ENCODE measurements at places on chromosomes 2 and 18.

DNA sequence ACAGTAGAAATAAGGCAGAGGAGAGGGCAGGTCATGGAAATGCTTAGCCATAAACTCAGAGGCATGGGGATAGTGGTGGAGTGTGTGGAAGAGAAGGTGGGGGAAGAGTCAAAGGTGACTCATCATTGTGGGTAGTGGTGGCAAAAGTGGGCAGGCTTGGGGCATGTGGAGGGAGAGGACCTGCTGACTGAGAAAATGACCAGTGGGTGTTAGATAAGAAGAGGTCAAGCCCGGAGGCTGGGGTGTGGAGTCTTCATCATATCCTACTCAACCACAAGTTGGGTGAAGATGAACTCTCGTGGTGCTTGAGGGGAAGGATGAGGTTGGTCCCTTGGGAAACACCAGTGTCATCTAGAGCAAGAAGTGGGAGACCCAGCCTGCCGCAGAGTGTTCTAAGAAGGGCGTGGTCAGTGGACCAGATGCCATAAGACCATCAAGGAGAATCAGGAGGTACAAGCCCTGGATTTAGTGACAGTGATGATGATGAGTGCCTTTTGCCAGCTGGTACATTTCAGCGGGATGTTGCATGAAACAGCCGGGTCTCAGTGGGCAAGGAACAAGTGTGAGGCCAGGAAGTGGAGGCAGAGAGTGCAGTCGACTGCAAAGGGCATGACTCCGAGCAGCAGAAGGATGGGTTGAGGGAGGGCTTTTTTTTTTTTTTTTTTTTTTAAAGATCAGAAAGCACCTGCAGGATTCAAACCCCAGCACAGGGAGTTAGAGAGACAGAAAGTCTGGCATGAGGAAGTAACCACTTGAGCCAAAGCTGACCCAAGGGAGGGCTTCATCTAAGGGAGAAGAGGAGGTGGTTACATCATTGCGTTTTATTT is 122.6 kb upstream of the SPRED2 start:
- no peak for DNase-seq

DNA sequence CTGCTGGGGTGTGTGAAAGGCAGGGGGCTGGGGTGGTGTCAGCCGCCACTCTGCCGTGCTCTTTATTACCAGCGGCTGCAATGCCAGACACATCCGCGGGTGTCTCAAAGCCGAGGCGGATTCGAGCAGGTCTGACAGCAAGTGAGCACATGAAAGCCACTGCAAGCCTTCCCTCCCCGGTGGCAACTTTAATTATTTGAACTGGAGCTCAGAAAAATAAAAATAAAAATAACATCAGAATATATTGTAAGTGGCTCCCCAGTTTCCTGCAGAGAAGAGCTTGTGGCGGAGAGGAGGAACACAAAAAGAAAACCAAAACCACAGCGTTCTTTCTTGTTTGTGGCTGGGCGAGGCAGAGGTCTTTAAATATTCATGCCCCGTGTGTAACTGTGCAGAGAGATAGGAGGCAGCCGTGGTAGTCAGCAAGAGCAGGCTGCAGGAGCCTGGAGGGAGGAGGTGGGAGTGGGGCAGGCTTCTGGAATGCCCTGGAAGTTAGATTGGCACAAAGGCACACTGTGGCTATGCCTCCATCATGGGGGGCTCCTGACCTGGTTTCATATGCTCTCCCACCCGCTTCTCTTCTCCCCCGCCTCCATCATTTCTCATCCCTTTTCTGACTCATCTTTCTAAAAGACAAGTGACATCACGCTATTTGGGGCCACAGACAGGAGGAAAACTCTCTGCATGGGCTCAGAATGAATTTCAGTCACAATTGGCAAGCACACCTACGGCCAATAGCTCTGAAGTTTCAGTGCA is 199.8 kb downstream of the CLIP4 start:
- DNase-seq, result peak; percentile 22

DNA sequence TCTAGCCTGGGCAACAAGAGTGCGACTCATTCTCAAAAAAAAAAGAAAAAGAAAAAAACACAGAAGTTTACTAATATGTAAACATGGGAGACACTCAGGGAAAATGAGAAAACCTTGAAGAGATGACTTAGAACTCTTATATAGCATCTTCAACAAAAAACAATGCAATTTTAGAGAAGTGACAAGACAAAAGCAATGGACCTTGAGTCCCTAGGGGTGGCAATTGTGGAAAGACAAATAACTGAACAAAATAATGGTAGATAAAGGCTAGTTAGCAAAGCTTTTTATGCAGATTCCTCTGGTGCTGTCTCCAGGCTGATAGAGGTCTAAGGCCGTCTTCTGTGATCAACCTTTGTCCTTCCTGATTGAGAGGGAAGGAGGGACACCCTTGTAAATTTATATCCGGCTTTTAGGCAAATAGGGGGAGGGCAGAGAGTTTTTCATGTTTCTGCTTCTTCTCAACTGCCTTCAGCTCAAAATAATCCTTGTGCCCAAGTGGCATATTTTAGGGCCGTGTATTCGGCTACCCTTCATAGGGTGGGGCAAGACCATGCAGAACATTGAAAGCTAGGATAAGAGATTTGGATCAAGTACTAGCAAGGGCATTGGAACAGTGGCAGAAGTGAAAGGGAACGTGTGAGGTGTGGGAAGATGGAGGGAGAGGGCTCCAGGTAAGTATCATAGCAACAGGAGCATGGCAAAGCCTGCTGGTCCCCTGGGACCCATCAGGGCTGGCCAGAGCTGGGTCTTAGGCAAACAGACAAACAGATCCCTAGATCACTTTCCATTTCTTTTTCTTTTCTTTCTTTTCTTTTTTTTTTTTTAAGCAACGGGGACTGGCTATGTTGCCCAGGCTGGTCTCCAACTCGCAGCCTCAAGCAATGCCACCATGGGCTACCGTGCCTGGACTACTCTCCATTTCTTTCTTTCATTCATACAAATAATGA is 116.2 kb upstream of the STPG4 start:
- DNase-seq, result no peak

- no peak for DNase-seq
Measured at GRCh38 chr2:26997394-26997793, 27.0 kb downstream of the MAPRE3 start.

GRCh38 chr2:46674488-46674887 is 195.1 kb downstream of the TMEM247 start:
- no peak for DNase-seq

DNA sequence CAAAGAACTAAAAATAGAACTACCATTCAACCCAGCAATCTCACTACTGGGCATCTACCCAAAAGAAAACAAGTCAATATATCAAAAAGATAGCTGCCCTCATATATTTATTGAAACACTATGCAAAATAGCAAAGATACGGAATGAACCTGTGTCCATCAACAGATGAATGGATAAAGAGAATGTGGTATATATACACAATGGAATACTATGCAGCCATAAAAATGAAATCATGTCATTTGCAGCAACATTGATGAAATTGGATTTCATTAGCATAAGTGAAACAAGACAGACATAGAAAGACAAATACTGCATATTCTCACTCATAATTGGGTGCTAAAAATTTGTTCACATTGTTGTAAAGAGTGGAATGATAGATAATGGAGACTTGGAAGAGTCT is 16.2 kb upstream of the LDAH start:
- DNase-seq, result no peak

DNA sequence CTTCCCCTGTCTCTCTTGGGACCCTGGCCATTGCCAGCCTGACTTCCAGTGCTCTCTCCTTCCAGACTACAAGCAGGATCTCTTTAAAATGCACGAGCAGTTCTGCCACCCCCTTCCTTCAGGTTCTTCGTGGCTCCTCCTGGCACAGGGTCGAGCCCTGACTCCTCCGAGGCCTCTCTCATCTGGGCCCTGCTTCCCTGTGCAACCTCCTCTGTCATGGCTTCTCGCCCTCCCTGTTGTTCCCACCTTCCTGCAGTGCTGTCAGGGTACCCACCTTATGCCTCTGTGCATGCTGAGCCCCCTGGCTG is 56.7 kb upstream of the RPL31 start:
- no peak for DNase-seq

GRCh38 chr2:26864646-26865045 is 16.7 kb downstream of the DPYSL5 start:
- DNase-seq, result no peak

DNA sequence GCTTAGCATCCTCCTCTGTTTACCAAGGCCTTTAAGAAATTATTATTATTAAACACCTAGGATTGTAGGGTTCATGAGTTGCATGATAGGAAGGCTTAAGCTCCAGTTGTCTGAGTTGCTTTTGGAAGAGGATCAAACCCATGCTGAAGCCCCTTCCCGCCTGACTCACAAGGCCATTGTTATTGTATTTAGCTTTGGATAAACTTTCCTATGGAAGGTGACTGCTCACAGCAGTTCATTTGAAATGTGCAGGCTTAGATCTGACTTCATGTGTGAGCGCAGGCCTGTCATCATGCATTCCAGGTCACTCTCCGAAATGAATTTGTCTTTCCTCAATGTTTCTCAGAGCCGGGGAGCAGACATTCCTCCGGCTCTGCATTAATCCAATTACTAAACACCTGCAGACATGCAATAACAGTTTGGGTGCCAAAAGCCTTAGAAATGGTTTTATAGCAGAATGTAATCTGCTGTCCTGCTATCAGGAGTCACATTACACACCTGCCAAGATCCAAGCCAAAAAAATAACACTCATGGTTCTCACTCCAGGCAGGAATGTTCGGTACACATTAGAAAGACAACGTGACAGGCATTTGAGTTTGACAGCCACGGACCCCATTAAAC is 119.9 kb downstream of the OSR1 start:
- DNase-seq, result no peak

DNA sequence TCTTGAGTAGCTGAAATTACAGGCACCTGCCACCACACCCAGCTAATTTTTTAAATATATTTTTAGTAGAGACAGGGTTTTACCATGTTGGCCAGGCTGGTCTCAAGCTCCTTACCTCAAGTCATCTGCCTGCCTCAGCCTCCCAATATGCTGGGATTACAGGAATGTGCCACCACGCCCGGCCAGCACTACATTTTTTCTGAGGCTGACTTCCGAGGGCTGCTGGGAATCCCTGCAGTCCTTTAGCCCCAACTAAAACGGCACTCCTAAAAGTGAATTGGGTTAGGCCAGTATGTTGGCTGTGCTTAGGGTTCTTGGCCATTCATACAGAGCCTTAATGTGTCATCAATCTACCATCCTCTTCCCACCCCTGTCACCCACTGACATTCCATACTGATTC is 375.4 kb downstream of the DCC start:
- no peak for DNase-seq

DNA sequence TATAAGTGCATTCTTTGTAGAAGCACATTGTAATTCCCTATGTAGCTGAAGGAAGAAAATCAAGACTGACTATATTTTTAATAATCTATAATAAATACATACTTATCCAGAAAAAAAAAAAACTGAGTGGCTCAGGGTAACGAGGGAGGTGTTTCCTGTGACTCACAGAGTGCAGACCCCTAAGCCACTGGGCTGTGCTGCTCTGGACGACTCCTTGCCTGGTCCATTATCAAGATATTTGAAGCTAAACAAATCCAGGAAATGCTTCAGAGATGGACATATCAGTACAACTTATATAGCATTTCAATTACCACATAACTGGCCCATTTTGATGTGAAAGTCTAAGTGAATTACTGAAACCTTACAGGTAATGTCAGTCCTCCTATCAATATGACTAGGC is 80.6 kb downstream of the PIGN start:
- DNase-seq, result no peak

GRCh38 chr2:41774011-41774605 is 273.7 kb upstream of the PKDCC start:
- no peak for DNase-seq

DNA sequence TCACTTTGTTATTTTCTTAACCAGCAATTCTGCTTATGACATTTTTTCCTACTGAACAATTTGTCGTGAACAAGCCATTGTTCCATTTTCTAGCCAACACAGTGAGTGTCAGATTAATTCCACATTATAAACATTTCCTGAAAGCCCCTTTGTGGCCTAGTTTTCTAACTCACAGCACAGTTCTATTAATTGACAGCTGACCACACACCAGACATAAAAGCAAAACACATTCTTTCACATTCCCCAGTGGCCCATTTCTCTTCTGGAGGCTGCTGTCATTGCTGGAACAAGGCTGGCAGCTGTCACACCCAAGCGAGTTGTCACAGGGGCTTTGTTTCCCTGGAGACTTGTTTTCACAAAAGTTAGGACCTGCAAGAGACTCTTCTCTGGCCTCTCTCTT is 50.7 kb downstream of the RNF152 start:
- no peak for DNase-seq

DNA sequence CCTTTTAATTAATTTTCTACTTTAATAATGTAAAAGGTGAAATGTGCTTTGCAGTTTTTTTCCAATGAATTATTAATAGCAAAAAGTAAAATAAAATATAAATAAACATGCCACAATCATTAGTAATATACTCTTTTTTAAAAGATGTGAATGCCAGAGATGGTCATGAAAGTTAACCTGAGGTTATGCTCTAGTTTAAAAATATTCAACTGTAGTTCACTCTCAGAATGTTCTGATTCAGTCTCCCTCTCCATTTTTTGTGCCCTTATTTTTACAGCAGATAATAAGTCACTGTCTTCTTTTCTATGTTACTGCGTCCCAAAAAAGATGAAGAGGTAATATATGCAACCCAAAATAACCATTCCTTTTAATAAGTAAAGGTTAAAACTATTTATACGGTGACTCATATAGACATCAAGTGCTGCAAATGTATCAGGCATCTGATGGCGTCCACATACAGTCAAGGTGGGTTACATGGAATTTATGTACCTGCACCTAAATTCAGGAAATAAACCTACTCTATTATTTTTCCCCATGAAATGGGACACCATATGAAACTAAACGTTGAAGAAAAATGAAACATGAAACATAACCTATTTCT is 153.6 kb upstream of the ZNF804A start:
- no peak for DNase-seq

- no peak for DNase-seq
Measured at GRCh38 chr2:4831751-4832150, 860.4 kb upstream of the SOX11 start.

DNA sequence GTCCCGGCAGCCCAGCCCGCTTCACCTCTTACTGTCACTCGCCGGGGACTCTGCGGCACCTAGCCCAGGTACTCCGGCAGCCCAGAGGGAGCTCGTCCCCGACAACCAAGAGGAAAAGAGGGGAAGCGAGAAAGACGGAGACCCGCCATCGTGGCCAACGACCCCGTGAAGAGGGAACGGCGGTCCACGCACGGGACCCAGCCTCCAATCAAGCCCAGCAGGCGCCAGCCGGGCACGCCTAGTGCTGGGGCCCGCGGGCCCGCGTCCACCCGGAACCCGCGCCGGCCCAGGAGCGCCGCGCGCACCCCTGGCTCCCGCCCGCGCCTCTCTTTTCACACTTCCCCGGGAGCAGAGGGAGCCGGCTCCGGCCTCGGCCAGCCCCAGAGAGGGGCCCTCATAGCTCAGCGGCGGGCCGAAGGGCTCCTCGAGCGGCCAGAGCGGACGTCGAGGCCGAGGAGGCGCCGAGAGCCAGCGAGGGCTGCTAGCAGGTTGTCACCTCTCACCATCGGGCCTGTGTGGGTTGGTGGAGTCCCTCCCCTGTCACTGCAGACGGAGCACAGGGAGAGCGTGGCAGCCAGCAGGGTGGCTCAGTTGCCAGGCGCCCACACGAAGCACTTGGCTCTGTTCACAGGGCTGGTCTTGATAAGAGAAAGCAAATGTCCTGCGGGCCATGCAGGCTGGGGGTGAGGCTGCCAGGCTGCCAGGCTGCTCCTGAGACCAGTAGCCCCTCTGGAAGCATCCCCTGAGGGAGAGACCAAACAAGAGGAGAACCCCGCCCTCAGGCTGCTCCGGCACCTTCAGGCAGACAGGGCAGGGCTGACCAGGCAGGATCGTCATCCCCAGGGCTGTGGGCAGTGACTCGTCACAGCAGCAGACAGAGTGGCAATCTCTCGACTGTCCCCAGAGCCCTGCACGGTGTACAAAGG is 36.9 kb upstream of the KLF11 start:
- no peak for DNase-seq

- no peak for DNase-seq
Measured at GRCh38 chr2:145194673-145195072, 674.8 kb upstream of the ZEB2 start.

Data from stimulated activated CD8-positive, alpha-beta memory T cell treated with anti-CD3 and anti-CD28 coated beads, Interleukin-15, amount 100 ng/mL, for 1 hour (primary cell).